ENCODE measurements at places on chromosomes 7 and 10.

DNA sequence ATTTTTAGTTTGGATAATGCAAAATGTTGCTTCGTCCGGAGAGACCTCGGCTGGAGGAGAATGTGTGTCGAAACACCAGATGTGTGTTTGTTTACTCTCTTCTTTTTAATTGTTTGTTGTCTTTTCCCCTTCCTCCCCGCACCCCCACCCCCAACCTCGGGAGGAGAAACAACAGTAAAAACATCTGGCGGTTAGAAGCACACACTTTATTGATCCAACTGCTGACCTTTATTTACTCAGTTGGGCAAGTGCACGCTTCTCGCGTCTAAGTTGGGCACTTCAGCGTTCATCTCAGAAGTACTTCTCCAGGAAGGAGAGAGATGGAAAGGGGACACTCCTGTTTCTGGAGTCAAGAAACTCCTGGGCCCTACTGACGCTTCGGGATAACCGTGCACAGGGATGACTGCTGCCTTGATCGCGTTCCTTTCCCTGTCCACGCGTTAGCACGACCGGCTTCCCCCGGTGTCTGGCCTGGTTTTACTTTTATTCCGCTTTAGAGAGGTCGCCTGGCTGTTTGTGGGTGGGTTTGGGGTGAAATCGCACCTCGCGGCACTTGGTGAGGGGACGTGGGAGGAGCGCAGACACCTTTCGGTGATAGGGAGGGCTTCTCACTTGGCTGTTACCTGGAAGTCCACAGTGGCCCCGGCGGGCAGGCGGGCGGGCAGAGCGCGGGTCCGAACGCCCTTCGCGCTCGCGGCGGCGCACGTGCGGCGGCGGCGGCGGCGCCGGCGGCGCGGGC lies 168.3 kb upstream of the PPP1R3A start:
- no peak for DNase-seq

- no peak for DNase-seq
Observed at GRCh38 chr10:117431160-117431559, 55.9 kb upstream of the PDZD8 start.

DNA sequence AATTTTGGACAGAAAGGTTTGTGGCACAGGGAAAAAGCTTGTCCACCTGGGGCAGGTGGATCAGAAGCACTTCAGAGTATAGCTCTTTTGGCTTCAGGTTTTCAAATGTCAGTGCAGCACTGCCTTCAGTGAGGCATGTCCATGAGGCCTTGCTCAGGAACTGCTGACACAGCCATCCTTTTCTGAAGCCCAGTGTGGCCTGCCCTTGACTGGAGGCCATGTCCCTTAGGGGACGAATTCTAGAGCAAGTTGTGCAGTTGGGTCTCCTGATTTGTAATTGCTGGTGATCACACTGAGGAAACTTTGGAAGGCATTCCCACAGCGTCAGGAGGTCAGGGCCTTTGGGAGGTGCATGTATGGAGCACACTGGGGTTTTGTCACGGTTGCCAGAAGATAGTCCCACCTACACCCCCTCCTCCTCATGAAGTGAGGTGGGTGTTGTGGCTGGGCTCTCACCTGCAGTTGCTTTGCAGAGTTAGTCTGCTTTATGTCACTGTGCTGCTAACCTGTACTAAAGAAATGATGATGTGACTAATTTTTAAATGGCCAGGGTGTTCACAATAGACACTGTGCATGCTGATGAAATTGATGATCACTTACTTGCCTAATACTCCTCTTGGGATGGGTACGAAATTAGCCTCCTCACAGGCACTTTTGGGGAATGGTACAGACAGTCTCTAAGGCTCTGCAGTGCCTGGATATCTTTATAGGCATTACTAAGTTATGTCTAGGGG lies 41.7 kb downstream of the OGDH start:
- DNase-seq, result no peak

- DNase-seq, result no peak
Observed at GRCh38 chr10:90557385-90557784, 300.5 kb downstream of the HTR7 start.

DNA sequence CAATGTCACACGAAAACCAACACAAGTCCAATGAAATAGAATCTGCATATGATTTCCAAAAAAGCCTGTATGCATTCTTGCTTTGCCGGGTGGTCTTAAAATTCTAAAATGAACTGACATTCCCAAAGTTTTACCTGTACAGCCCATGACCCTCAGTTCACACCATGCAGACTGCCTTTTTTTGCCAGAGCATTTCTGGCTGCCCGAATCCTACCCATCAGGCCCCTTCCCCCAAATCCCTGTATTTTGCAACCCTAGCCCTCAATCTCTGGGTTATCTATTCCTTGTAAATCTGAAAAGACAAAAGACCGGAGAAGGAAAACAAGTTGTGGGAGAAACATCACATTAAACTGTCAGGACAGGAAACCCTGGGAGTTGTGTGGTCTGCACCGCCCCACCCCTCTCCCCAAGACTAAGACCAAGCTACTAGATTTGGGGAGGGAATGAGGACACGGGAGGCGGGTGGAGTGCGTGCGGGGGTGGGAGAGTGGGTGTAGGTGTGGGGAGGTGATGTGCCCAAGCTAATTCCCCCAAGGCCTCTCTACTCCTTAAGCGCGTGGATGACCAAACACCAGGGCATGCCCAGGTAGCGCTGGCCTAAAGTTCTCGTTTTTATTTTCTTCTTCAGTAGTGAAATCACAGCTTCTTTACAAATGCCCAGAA lies 1.4 kb downstream of the JCAD start:
- DNase-seq, result no peak

DNA sequence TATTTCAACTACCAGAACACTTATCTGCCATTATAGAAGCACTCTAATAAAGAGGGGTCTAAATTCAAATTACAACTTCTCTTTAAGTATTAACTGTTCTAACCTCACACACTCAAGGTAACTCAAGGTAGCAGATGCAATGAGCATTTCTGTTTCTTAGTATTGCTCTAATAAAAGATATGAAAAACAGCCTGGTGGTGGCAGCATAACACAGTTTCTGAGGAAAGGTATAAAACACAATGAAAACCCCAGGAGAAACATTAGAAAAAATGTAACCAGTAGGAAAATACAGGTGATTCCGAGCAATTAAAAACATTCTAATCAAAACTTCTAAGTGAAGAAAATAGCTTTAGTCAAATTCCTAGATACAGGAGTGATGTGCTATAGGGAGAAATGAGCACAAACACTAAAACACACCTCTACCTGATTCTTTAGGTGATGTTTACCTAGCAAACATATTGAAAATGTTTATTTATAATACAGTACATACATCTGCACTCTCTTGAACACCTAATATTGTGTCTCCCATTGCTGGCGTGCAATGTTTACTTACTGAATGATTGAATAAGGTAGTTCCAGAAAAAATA lies 3.5 kb downstream of the MKRN1 start:
- no peak for DNase-seq

GRCh38 chr7:112149734-112150133 lies 56.5 kb downstream of the DOCK4 start:
- no peak for DNase-seq

- peak; percentile 60 for DNase-seq
Observed at GRCh38 chr10:117174439-117175214, 22.7 kb upstream of the KCNK18 start.

DNA sequence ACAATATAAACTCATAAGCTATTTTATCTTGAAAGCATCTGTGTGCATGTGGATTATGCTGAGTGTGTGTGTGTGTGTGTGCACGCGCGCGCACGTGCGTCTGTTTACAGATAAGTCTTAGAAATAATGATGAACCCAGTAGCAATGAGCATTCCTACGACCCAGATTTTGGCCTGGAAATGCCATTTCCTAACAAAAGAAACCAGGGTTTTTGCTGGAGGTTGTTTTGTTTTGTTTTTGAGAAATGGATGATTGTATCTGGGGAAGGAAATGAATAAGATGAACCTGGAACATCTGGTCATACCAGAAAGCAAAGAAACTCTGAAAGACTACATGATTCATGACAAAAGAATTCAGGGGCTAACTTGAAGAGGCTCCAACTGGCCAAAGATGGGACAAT lies 22.1 kb upstream of the LMOD2 start:
- no peak for DNase-seq

GRCh38 chr7:116169060-116169459 lies 41.3 kb upstream of the TES start:
- no peak for DNase-seq

DNA sequence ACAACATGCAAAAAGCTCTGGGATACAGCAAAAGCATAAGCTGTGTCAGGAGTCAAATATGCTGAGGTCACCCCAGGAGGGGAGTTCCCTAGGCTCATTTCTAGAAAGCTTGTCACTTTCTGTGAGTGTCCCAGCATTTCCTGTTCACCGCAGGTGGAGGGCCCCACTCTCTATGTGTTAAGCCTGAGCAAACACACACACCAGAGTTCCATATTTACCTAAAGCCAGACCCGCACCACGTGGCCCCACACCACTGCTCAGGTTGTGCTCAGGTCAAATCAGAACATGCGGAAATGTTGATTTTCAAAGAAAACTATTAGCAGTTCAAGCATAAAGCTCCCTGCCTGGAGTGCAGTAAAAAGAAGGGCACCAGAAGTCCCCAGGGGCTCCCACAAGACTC lies 259.6 kb upstream of the PPP2R2D start:
- no peak for DNase-seq

- no peak for DNase-seq
Observed at GRCh38 chr10:131048606-131049005, 262.9 kb downstream of the TCERG1L start.

DNA sequence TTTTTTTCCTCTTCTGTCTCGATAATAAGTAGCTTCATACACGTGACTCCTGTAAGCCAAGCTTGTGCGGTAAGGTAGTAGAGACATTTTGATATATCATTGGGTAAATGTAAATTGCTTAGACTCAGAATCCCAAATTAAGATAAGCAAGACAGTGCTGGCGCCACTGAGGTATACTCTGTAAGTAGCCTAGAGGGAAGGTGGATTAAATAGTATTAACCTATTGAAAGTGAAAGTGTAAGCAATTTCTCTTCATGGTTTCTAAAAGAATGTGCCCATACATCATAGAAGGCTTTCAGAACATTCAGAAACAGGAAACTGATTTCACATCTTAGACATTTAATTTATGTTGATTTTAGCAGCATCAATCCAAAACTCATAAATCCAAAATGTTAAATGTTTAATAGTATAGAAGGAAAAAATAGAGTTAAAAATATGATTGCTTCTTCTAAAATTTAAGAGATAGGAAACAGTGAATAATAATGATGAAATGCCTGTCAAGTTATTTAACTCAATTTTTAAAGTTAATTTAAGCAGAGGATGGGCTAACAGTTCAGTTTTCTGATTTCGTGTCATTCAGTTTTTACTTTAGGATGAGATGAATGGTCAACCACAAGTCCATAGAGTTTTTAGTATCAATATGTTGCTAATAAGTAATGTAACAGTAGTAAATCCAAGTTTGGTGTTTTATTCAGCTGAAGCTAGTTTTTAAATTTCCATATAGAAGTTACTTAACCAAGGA lies 36.8 kb downstream of the LRRC72 start:
- DNase-seq, result no peak

- DNase-seq, result no peak
Observed at GRCh38 chr10:121732656-121733445, 134.6 kb upstream of the FGFR2 start.
